ENCODE measurements at places on chromosomes 6 and 20.

DNA sequence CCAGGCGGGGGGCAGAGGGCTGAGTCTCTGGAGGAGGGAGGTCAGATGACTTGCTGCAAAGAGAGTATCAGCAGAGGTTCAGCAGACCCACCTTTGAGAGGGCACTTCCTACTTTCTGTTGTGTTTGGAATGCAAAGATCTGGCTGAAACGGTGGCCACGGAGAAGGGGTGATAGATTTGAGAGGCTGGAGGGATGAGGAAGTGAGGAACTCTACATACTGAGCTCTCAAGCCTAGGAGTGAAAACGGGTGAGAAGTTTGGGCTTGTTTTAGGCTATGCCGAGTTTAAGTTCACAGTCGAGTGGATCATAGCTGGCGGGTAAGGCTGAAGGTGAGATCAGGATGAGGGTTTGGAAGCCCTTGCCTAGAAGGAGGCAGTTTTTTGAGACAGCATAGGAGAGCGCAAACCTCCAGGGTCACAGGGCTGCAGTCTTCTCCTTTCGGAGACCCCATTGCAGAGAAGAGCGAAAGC lies 477 bp upstream of the ITPA start:
- DNase-seq: no peak

- DNase-seq: no peak
Measured at GRCh38 chr6:94245395-94245794, 826.0 kb upstream of the EPHA7 start.

DNA sequence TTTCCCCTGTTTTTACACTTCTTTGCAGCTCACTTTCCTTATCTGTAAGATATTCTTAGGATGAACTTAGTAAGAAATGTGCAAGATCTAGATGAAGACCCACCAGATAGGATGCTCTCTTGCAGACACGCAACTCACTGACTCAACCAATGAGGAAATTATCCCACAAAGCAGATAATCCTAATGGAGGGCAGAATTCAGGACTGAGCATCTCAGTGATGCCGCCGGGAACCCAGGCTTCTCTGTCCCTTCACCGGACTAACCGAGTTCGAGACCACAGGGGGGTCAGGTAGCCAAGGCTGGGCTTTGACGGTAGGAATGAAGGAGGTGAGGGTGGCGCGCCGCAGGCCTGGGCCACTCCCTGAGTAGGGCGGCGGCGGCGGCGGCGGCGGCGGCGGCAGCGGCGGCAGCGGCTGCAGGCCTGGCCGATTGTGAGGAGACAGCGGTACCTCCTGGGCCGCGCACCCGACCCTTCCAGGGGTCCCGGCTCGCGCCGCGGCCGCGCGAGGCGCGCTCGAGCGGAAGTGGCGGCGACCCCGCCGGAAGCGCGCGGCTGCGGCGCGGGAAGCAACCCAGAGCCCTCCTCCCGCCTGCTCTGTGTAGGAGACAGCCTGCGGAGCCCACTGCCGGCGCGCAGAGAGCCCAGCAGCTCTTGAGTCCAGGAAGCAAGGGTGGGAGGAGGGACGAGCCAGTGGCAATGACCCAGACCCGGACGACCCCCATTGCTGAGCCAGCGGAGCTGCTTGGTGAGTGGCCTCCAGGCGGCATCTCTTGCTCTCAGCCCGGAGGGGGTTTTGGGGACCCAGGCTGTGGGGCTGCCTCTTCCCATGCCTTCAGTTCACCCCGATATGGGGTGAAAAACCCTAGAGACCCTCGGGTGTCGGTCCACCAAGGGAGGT lies at the start of gene KHDC1:
TSS of gene KHDC1 (minus strand) at position 526 of the 899 bp plus-strand sequence. CDS start 20,679 bp downstream, outside the sequence.
- peak; percentile 29 for DNase-seq

GRCh38 chr6:144248476-144249301 lies 36.4 kb upstream of the UTRN start:
- DNase-seq: no peak

DNA sequence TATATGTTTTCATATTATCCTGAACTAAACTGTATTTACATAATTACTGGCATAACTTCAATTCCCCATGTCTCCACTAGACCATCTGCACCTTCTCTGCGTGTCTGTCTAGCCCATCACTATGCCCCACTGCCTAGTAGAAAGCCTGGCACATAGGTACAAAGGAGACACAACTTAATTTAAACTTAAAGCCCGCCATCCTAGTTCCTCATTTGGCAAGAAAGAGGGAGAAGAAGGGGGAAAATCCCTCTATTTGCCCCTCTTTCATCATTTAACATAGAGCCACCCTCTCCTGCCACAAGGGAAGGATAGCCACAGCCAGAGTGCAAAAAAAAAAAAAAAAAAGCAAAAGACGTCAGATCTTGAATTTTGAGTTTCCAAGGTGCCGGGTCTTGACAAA lies 1.8 kb downstream of the PKIG start:
- DNase-seq: no peak

GRCh38 chr6:18742406-18742805 lies 355.3 kb downstream of the RNF144B start:
- no peak for DNase-seq

- no peak for DNase-seq
Measured at GRCh38 chr6:46357591-46357990, 133.7 kb downstream of the RCAN2 start.

GRCh38 chr6:2961506-2961905 lies 9.9 kb downstream of the SERPINB6 start:
- DNase-seq: no peak

DNA sequence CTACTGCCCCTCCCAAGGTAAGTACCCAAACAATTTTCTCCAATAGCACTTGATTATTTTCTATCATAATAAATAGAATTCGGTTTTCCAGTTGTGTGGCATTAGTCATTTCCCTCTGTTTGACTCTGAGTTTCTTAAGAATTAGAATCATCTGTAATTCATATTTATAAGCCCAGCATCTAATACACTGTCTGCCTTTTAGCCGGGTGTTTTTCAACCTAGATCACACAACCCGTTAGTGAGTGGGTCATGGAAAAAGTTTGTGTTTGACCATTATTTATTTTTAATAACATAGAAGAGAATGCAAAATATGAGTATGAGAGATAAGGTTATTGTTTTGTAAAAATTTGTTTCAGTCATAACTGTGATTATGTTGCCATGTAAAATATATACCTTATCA lies 701.6 kb downstream of the RFPL4B start:
- no peak for DNase-seq

GRCh38 chr6:136750696-136751521 lies 41.4 kb downstream of the MAP3K5 start:
- DNase-seq: no peak

GRCh38 chr6:117078624-117079023 lies 186.7 kb upstream of the VGLL2 start:
- no peak for DNase-seq

- no peak for DNase-seq
Measured at GRCh38 chr6:45474376-45474775, 96.6 kb upstream of the SUPT3H start.

DNA sequence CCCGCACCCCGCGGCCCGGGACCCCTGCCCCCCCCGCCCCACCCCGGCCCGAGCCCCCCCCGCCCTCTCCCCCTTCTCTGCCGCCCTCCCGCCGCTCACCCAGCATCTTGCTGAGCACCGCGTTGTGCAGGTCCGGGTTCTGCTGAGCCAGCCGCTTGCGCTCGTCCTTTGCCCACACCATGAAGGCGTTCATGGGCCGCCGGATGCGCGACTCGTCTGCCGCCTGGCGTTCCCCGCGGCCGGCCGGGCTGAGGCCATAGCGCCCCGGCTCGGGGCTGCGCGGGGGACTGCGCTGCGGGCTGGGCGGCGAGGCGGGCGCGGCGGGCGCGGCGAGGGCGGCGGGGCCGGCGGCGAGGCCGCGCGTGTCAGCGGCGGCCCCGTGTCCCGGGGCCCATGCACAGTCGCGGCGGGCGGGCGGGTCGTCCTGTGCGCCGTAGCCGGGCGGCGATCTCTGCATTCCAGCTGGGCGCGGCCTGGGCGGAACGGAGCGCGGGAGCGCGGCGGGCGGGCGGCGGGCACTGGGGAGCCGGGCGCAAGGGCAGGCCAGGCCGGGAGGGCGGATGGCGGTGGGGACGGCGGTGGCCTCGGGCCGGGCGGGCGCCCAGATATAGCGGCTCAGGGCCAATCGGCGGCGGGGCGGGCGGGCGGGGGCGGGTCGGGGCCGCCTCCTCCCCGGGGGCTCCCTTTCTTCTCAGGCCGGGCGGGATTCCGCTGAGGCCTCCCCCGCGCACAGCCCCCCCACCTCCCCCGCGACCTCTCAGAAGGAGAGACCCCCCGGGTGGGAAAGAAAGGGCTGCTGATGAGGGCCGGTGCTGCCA lies at the start of gene SOX18:
TSS of gene SOX18 (minus strand) at position 580 of the 818 bp plus-strand sequence. CDS start at position 457, 123 bp downstream.
- DNase-seq: no peak
